ENCODE measurements at places on chromosomes 5 and 9.

GRCh38 chr5:60809891-60810425, 34.1 kb downstream of the ELOVL7 start:
- no peak for DNase-seq

DNA sequence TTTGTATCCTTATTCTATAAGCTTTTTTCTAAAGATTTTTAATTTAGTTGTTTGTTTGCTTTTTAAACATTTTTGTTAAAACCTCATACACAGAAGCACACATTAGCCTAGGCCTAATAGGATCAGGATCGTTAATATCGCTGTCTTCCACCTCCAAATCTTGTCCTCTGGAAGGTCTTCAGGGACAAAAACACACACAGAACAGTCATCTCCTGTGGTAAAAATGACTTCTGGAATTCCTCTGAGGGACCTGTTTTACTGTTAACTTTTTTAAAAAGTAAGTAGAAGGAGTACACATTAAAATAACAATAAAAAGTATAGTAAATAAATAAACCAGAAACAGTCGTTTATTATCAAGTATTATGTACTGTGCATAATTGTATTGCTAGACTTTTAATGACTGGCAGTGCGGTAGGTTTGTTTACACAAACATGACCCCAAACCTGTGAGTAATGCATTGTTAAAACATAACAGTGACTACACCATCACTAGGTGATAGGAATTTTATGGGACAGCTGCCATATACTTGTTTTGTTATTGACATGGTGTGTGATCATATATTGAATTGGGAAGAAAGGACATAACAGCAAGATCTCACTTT, 109.6 kb downstream of the ZCCHC7 start:
- no peak for DNase-seq

GRCh38 chr9:116639251-116639741, 47.8 kb upstream of the TRIM32 start:
- no peak for DNase-seq

DNA sequence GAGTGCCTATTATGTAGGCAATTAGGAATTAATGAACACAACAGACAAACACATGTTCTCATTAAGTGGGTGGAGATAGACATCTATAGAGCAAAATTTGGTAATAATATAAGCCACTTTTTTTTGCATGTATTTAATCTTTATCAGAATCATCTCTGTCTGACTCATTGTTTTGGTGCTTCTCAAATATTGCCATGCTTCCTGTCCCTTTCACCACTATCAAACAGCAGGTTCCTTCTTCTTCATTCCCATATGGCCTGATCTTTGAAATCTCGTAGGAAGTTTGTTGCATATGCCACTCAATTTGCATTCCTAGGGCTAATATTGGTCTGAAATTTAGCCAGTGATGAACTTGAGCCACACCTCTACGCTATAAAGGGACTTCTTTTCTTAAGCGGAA, 128.9 kb upstream of the SPEF2 start:
- DNase-seq = no peak

DNA sequence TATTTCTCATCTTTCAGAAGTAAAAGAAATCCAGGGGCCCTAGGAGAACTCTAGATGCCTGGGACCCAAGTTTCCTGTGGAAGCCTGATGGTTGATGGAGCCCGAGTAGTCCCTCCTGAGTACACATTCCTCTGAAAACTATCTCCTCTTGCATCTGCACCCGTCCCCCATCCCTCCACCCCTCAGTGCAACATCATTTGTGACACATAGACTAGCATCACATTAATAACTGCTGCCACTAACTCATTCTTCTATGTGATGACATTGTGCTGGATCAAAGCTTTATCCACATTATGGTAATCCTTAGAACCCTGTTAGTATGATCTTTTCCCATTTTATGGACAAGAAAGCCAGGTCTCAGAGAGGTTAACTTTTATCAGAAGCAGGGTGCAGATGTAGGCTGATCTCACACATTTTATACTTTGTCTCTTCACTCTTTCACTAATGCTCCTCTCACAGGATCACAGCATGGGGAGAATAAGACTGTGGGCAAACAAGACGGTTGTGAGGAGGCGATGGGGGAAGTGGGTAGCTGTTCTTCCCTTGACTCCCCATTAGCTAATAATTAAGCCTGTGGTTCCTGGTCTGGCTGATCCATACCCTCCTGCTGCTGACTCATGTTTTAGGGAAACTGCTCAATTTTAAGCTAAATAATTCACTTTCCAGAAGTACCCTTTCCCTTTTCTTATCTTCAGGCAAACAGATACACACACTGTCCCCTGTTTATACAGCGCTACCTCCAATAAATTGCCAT, 3.9 kb upstream of the HK3 start:
- no peak for DNase-seq

DNA sequence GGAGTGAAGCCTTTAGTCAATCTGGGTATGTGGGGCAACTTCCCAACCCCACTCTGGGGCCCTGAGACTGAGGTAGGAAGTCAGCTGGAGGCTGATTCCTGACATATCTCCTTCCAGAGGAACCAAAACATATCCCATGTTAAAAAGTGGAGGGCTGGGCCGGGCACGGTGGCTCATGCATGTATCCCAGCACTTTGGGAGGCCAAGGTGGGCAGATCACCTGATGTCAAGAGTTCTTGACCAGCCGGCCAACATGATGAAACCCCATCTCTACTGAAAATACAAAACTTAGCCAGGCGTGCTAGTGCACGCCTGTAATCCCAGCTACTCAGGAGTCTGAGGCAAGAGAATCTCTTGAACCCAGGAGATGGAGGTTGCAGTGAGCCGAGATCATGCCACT, 44.0 kb downstream of the CXXC5 start:
- DNase-seq = no peak

DNA sequence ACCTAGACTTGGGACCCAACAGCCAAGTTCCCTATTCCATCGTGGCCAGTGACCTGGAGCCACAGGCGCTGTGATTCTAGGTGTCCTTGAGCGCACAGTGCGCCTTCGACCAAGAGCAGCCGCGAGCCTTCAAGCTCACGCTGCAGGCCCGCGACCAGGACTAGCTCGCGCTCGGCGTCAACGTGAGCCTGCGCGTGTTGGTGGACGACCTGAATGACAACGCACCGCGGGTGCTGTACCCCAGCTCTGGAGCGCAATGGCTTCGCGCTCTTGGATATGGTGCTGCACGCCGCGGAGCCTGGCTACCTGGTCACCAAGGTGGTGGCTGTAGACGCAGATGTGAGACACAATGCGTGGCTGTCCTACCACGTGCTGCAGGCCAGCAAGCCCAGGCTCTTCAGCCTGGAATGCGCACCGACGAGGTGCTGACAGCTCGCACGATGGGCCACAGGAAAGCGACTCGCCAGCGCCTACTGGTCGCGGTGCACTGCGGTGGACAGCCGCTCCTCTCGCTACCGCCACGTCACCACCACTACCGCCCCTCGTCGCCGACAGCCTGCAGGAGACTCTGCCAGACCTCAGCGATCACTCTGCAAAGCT, 11.4 kb downstream of the PCDHGA12 start:
- no peak for DNase-seq

- no peak for DNase-seq
Observed at GRCh38 chr5:114416254-114416653, 54.4 kb downstream of the KCNN2 start.

DNA sequence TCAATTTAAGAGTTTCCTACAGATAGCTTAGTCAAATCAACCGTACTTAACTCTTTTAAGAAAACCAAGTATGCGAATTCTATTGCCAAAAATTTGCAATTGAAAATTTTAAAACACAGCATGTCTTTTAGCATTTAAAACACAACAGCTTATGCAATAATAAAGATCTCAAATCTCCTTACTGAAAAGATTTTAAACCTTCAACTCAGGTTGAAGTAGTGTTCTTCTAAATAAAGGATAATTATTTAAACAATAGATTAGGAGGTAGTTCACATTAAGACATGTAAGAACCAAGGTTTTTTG, 5.5 kb downstream of the NR3C1 start:
- DNase-seq = no peak

DNA sequence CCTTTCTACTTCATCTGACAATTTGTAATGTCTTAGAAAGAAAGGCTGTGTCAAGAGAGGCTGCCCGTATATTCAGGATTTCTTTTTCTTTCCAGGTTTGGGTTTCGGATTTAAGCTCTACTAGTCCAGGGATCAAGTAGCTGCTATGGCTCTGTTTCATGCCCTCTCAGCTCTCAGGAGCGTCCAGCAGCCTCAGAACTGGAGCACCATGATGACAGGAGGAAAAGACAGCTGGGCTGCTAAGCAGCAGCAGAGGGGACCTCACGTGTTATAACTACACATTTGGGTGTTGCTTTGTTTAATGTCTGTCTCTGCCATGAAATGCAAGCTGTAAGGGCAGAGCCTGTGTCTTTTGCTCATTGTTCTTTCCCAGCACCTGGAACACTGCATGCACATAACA, 28.5 kb downstream of the TBC1D2 start:
- DNase-seq = no peak

- DNase-seq = no peak
Observed at GRCh38 chr5:18050776-18051175, 416.5 kb downstream of the TAF11L14 start.

- peak; percentile 26 for DNase-seq
Observed at GRCh38 chr9:38067859-38068681, 957 bp downstream of the SHB start.

GRCh38 chr9:130112538-130113151, 58.9 kb downstream of the GPR107 start:
- no peak for DNase-seq

DNA sequence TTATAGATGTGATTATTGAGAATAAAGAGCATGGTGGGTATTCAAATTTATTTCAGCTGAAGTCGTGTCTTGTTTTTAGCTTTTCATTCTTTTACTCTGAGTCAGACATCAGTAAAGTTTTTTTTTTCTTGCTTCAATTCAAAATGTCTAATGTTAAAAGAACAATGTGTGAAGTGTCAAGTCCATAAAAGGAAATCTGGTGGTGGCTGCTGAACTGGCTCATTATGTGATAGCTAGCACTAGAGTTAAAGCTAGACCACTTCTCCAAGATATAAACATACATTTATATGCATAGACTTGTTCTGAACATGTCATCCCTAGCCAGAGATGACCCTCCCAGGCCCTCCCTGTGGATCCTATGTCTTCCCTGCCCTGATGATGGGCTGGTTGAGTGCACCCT, 338.3 kb downstream of the RAB3C start:
- DNase-seq = no peak

DNA sequence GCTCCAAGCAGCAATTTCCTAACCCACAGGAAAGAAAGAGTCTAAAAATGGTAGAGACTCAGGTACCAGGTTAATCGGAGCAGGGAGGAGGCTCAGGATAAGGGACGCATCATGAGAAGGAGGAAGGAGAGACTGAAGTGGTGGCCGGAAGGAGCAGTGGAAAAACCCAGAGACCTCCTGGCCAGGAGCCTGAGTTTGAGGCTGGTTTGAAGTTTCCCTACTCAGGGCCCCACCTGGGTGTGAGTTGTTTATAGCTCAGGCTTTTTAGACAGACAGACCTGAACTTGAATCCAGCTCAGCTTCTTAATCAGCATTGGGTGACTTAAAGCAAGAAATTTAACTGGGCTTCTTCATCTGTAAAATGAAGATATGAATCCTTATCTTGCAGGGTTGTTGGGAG, 11.9 kb upstream of the AQP7 start:
- no peak for DNase-seq

DNA sequence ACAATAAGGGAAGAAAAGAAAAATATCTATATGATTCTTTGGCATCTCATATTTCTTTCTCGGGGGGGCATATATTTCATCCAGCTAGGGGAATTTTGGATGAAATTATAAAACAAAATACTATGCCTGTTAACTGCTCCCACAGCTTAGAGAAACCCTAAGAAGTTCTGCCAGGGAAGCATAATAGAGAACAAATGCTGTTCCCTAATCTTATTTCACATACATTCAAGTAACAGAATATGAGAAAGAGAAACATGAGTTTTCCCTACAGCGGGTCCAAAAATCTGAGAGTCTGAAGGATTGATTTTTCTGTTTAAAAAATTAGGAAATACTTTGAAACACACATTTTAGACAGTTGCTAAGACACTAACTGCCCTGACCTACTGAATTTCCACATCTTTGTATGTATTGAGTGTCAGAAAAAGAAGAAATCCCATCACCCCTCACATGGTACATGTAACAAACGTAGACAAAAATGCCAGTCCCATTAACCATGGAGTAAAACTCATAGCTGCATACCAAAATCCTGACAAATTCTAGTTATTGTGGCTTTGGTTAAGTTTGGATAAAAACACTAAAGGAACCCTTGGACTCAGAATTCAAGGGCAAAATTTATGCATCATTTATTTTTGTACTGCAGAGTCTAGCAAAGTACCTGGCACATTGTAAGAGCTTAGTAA, 620.2 kb upstream of the DMAC1 start:
- no peak for DNase-seq

GRCh38 chr5:159780246-159780645, 136.0 kb upstream of the ADRA1B start:
- no peak for DNase-seq
